Hepatocyte (in vitro differentiated cells): ENCODE measurements at places on chromosomes 2 and 18. TPM values are rescaled to one million over a fixed set of nuclear protein-coding genes. Genes with fewer than 3 reads are reported as not detected.

The ACTG2 gene
- total RNA-seq: 20.3 and 25.6 TPM in 2 replicates

DNA sequence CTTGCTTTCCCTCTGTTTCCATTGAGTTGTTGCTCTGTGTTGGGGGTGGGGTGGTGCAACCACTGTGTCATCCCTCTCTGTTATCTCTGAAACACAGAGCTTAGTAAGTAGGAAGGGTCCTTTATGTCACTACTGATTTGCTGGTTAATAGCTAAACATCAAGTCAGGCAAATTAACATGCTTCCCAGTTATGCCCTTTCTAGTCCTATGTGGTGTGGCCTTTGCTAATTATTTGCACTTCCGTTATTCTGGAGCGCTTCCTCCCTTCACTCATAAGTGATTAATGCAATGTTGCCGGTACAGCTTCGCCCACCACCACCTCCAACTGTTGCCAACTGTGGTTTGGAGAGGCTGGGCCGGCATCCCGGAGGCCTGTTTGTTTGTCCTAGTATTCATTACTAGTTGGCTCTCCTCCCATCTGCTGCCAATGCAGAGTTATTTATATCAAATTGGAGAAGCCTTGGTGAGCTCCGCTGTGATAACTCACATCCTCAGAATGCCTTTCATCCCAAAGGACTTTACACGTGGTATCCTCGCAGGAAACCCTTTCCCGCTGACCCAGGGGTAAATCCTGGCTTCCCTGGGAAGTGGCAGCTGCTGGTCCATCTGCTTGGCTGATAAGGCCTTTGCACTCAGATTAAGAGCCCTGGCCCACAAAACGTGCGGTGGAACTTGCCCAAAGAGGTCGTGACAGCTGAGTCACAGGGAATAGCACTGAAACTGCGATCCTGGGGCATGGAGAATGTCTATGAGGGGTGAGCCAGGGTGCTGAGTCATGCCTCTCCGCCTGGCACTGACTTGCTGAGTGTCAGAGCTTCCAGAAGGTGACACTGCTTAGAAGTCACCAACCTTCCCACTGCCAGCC is 72.0 kb upstream of the ZCCHC2 start:
- H3K4me3 ChIP-seq: no peak overlapping the region
- peak; percentile 50 for DNase-seq
- H3K27me3 ChIP-seq: no peaks in the 10 kb centered on the region
- H3K36me3 ChIP-seq: no peaks in the 10 kb centered on the region
- H3K27ac ChIP-seq: no peak overlapping the region
- H3K4me1 ChIP-seq: peaks cover 7% of the 10 kb centered on the region

GRCh38 chr2:88053934-88054781 is 1.4 kb downstream of the KRCC1 start:
- peak overlapping the region; percentile 99 for H3K27ac ChIP-seq
- no peaks in the 10 kb centered on the region for H3K27me3 ChIP-seq
- peaks cover 24% of the 10 kb centered on the region for H3K4me1 ChIP-seq
- no peaks in the 10 kb centered on the region for H3K36me3 ChIP-seq
- H3K4me3 ChIP-seq: peak overlapping the region; percentile 92

- H3K27me3 ChIP-seq: no peaks in the 10 kb centered on the region
- no peaks in the 10 kb centered on the region for H3K36me3 ChIP-seq
- H3K4me1 ChIP-seq: peaks cover 16% of the 10 kb centered on the region
- DNase-seq: no peak
- H3K4me3 ChIP-seq: no peak overlapping the region
These were observed 5.4 kb upstream of the IL1R2 start for GRCh38 chr2:101986376-101986775.

The RFX8 gene
- not detected in 2 replicates for total RNA-seq

GRCh38 chr2:170155723-170156253 is 22.2 kb upstream of the MYO3B start:
- H3K36me3 ChIP-seq: no peaks in the 10 kb centered on the region
- peak overlapping the region; percentile 56 for H3K27ac ChIP-seq
- DNase-seq: no peak
- no peak overlapping the region for H3K4me3 ChIP-seq
- H3K4me1 ChIP-seq: peaks cover 19% of the 10 kb centered on the region

GRCh38 chr2:240970104-240970503 is 28.3 kb upstream of the SNED1 start:
- no peaks in the 10 kb centered on the region for H3K27me3 ChIP-seq
- peaks cover 6% of the 10 kb centered on the region for H3K4me1 ChIP-seq
- H3K36me3 ChIP-seq: no peaks in the 10 kb centered on the region
- H3K27ac ChIP-seq: no peak overlapping the region

DNA sequence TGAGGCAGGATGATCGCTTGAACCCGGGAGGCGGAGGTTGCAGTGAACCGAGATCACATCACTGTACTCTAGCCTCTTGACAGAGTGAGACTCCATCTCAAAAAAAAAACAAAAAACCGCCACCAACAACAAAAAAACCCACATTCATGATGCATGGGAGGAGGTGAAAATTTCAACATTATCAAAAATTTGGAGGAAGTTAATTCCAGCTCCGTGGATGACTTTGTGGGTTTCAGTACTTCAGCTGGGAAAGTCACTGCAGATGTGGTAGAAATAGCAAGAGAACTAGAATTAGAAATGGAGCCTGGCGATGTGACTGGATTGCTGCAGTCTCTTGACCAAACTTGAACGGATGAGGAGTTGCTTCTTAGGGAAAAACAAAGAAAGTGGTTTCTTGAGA is 74.3 kb downstream of the PRKCE start:
- no peak overlapping the region for H3K4me3 ChIP-seq
- DNase-seq: no peak
- no peaks in the 10 kb centered on the region for H3K27me3 ChIP-seq
- no peaks in the 10 kb centered on the region for H3K36me3 ChIP-seq
- no peak overlapping the region for H3K27ac ChIP-seq

- no peaks in the 10 kb centered on the region for H3K36me3 ChIP-seq
- H3K27ac ChIP-seq: no peak overlapping the region
- H3K4me3 ChIP-seq: no peak overlapping the region
- peaks cover 4% of the 10 kb centered on the region for H3K4me1 ChIP-seq
- peak; percentile 2 for DNase-seq
These were observed 16.0 kb downstream of the RAMP1 start for GRCh38 chr2:237875256-237876060.

- DNase-seq: peak; percentile 15
- peak overlapping the region; percentile 33 for H3K27ac ChIP-seq
- H3K4me3 ChIP-seq: no peak overlapping the region
- peaks cover 11% of the 10 kb centered on the region for H3K4me1 ChIP-seq
- H3K36me3 ChIP-seq: no peaks in the 10 kb centered on the region
These were observed 129.8 kb downstream of the MYO3B start for GRCh38 chr2:170307555-170308351.

GRCh38 chr2:61520261-61520660 is 17.9 kb downstream of the XPO1 start:
- no peaks in the 10 kb centered on the region for H3K4me1 ChIP-seq
- no peak overlapping the region for H3K4me3 ChIP-seq
- H3K36me3 ChIP-seq: no peaks in the 10 kb centered on the region
- no peak overlapping the region for H3K27ac ChIP-seq
- no peak for DNase-seq

DNA sequence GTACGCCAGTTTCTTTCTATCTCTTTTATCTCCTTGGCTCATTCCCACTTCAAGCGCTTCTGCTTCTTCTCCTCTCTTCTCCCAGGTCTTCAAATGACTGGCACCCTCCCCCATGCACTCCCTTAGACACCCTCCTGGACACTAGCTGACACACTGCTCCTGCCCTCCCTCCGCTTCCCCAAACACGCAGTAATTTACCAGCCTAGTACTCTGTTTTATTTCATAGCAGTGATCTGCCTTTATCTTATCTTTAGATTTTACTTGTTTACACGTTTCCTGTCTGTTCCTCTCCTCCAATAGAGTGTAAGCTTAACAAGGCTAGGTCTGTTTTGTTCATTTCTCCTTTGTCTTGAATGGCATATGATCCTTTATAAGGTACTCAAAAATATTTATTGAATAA is 93.9 kb downstream of the SCN3A start:
- peak; percentile 42 for DNase-seq
- H3K27me3 ChIP-seq: no peaks in the 10 kb centered on the region
- peak overlapping the region; percentile 2 for H3K27ac ChIP-seq

DNA sequence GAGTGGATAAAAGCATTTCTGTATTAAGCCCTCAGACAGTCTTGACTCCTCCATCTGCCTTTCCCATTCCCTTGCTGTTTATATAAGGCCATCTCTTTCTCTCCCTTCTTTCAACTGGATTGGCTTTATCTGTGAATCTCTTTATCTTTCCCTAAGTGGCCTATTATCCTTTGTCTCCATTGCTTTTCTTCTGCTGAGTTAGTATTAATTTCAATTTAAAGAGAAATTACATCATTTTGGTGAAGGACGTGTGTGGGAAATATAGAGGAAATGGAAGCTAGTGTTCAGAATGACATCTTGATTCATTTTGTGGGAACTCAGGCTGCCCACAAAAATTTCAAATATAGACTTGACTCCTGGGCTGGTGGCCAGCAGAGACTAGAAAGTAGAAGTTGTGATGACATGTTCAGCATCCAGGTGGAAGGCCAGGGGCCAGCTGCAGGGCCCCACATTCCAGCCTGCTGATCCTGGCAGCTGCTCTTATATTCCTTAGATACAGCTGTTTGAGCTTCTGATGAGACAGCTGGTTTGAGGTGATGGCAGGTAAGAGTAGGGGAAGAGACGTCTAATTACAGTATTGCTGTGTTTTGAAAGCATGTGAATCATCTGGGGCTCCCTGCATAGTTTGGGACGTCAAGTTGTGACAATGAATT is 52.3 kb downstream of the DIS3L2 start:
- no peaks in the 10 kb centered on the region for H3K27me3 ChIP-seq
- H3K27ac ChIP-seq: no peak overlapping the region
- no peaks in the 10 kb centered on the region for H3K36me3 ChIP-seq
- no peaks in the 10 kb centered on the region for H3K4me1 ChIP-seq
- H3K4me3 ChIP-seq: no peak overlapping the region

DNA sequence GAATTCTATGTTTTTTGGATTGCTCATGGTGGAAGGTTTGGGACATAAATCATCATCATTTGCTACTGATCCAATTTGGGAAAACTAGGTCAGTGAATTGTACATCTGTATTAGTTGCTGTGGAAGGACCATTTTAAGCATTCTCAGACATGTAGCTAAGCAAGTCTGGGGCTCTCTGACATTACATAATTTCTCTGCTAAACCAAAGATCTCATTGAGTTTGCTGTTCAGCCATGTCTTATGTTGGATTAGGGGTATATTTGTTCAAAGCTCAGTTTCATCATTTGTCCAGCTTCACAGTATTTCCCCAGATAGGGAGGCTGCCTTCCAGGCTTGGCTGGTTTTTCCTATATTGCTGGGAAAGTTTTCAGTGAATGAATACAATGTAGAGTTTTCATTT is 399.7 kb downstream of the MTX2 start:
- H3K27me3 ChIP-seq: no peaks in the 10 kb centered on the region
- H3K4me3 ChIP-seq: no peak overlapping the region
- peak overlapping the region; percentile 51 for H3K27ac ChIP-seq

- no peak overlapping the region for H3K27ac ChIP-seq
- H3K36me3 ChIP-seq: no peaks in the 10 kb centered on the region
- no peaks in the 10 kb centered on the region for H3K27me3 ChIP-seq
- H3K4me1 ChIP-seq: no peaks in the 10 kb centered on the region
- no peak overlapping the region for H3K4me3 ChIP-seq
- DNase-seq: no peak
These were observed 416.2 kb upstream of the LYPD1 start for GRCh38 chr2:133086176-133086575.

DNA sequence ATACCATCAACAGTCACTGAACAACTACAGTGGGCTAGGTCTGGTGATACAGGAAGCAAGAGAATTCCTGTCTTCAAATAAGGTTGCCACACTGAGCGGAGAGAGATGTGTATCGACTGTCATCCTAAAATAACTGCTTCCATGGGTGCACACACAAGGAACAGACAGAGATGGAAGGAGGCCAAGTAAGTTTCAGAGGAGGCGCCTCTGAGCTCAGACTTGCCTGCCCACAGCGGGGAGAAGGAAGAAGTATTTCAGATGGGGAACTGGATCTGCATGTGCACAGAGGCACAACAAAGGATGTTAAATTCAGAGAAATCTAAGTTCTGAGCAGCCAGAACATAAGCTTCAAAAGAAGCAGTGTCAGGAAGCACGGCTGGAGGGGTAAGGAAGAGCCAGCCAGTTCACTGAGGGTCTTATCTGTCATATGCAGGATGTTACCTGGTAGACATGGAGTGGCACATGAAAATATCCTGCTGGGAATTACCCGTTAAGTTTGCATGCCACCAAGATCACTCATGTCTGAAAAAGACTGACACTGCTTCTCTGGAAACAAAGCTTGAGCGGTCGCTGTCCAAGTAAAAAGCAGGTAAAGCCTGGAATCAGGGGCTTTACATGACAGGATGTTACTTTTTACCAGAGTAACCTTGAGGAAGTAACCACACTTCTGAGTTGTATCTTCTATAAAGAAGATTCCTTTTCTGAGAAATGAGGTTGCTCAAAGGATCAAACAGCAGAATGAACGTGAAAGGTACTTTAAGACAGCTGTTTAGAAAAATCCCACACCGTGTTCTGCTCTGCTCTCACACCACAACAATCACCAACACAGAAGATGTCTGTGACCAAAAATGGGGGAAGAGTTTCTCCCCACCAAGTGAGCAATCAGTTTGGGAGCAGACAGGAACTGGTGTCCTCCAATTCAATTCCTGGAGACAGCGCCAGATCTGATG is 260.2 kb downstream of the NBAS start:
- DNase-seq: no peak
- no peaks in the 10 kb centered on the region for H3K4me1 ChIP-seq
- no peak overlapping the region for H3K4me3 ChIP-seq
- no peak overlapping the region for H3K27ac ChIP-seq

GRCh38 chr2:48131539-48132270 is 225.4 kb upstream of the FBXO11 start:
- H3K27ac ChIP-seq: peak overlapping the region; percentile 74
- no peaks in the 10 kb centered on the region for H3K27me3 ChIP-seq

- no peak overlapping the region for H3K27ac ChIP-seq
- no peak overlapping the region for H3K4me3 ChIP-seq
- no peaks in the 10 kb centered on the region for H3K27me3 ChIP-seq
- no peaks in the 10 kb centered on the region for H3K36me3 ChIP-seq
These were observed 183.7 kb upstream of the LHCGR start for GRCh38 chr2:48939232-48939631.

The CDH19 gene
- total RNA-seq: not detected in 2 replicates
